ENCODE measurements at places on chromosomes 16 and 17.

GRCh38 chr17:48451489-48451888 lies 21.5 kb upstream of the SKAP1 start:
- DNase-seq = no peak

GRCh38 chr16:51146256-51146924 lies 4.7 kb downstream of the SALL1 start:
- no peak for DNase-seq

- no peak for DNase-seq
These were observed 2.2 kb upstream of the CLDN9 start for GRCh38 chr16:3010510-3010909.

- no peak for DNase-seq
These were observed 40.9 kb downstream of the SKAP1 start for GRCh38 chr17:48388955-48389743.

DNA sequence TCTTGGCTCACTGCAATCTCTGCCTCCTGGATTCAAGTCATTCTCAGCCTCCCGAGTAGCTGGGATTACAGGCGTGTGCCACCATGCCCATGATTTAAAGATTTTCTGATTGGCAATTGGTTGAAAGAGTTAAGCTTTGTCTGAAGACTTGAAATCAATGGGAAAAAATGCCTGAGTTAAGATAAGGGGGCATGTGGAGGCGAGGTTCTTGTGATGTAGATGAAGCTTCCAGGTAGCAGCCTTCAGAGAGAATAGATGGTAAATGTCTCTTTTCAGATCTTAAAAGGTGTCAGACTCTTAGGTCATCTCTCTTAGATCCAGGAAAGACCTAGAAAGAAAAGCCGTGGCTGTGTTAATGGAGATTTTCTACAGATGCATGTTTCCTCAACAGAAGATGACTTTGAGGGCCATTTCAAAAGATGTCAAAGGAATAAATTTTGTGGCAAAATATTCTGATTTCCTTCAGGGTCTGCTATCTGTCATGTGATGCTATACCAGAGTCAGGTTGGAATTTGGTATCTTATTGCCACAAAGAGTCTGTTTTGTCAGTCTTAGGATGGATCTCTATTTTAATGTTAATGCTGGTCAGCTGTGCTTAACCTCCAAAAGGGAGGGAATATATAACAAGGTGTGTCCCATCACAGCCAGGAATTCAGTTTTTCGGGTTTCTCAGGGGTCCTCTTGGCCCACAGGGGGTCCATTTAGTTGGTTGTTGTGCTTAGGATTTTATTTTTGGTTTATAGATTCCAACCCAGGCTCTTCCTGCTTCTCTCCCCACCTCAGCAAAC lies 58.3 kb upstream of the AKTIP start:
- DNase-seq = no peak

DNA sequence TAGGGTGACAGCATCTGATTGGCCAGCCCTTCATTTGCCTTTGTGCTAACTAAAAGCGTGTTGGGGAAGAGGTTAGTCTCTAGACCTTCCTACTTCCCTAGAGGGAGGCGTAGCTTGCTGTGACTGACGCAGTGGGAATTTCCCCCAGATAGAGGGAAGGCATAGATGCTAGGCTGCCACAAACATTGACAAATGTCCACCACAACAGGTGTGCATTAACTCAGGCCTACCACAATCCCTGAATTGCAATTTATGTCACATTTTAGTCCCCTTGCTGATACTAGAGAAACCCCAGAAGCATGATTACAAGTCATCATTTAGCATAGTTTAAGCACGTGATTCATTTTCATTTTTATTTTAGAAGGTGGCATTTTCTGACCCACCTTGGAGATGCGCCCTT lies 76.3 kb upstream of the WSB1 start:
- DNase-seq = no peak

DNA sequence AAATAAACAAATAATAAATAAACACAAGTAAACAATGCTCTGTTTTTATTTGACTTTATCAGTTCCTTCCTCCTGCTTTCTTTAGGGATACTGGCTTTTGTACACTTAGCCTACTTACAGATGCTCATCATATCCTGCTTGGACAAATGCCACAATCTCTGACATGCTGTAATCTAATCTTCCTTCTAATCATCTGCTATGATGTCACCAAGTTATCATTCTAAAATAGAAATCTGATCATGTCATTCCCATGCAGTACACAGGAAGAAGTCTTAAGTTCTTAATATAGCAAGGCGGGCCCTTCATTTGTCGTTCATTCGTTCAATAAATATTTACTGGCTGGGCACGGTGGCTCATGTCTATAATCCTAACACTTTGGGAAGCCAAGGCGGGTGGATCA lies 9.1 kb upstream of the UBB start:
- DNase-seq = no peak

- DNase-seq = no peak
These were observed 868 bp downstream of the MED13 start for GRCh38 chr17:62064029-62064790.

DNA sequence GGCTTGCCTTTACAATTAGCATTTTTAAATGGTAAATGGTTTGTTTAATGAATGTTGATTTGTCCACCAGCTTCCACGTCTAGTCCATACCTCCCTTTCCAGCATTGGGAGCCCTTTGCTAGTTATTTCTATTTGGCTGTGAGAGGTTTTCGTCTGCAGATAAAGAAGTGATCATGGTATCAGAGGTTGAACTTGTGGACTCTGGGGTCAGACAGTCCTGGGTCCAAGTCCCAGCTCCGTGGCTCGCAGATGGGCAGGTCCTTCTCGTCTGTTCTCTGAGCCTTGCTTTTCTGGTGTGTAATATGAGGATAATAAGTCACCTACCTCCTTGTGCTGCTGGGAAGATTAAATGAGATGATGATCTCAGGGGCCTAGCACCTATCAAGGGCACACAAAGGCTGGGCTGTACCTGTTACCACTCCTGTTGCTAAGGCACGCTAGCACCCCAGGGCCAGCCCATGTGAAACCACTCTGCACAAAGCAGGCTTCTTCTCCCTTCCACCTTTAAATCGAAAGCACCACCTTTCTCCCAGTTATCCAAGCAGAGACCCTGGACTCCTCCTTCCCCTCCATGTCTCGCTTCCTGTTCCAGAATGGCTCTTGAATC lies 103.9 kb downstream of the GNAO1 start:
- DNase-seq = no peak

- no peak for DNase-seq
These were observed 35.6 kb downstream of the FBXL20 start for GRCh38 chr17:39365872-39366271.

GRCh38 chr17:72456075-72456474 lies 335.3 kb downstream of the SOX9 start:
- no peak for DNase-seq

DNA sequence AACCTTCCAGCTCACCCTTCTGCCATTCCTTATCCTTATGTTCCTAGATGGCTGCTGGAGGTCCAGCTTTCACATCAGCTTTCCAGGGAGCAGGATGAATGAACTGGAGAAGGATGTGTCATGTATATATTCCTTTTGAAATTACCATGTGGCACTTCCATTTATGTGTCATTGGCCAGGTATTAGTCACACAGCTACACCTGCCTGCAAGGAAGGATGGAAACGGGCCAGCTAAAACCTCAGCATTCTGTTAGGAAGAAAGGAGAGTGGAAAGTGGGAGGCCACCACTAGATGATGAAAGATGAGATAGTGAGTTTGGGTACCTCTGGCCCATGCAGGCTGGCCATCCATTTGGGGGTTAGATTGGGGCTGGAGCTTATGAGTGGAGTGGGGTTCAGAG lies 67.5 kb downstream of the KSR1 start:
- DNase-seq = no peak

DNA sequence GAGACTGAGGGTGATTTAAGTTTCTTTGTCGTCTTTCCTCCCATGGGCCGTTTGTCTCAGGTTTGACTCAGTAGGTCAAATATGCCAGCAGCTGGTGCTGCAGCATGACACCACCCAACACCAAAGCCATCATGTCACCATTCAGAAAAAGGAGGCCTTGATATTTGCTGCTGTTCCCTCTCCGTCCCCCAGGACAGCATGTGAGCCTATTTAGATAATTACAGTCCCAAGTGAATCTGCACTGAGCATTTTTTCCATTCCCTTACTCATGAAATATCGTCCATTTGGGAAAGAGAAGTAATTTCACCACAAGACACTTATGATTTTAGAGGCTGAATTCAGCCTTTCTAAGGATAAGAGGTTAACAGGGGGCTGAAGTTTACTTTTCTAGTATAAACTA lies 62.2 kb upstream of the ADORA2B start:
- DNase-seq = no peak

GRCh38 chr16:2487903-2488531 lies 13.1 kb downstream of the TBC1D24 start:
- DNase-seq = no peak

- peak; percentile 29 for DNase-seq
These were observed 42.4 kb upstream of the NF1 start for GRCh38 chr17:31052187-31052889.

- no peak for DNase-seq
These were observed 3.3 kb downstream of the ATXN2L start for GRCh38 chr16:28826141-28826540.

- DNase-seq = no peak
These were observed 273.5 kb upstream of the IRX5 start for GRCh38 chr16:54657058-54657708.
